ENCODE measurements at places on chromosomes 7 and 10. TPM values are rescaled to one million over a fixed set of nuclear protein-coding genes. Genes with fewer than 3 reads are reported as not detected.

GRCh38 chr10:71457908-71458307 is 61.2 kb downstream of the CDH23 start:
- no peaks in the 10 kb centered on the region for H3K4me1 ChIP-seq
- H3K4me3 ChIP-seq, result no peak overlapping the region
- H3K36me3 ChIP-seq, result no peaks in the 10 kb centered on the region
- H3K27me3 ChIP-seq, result no peaks in the 10 kb centered on the region

DNA sequence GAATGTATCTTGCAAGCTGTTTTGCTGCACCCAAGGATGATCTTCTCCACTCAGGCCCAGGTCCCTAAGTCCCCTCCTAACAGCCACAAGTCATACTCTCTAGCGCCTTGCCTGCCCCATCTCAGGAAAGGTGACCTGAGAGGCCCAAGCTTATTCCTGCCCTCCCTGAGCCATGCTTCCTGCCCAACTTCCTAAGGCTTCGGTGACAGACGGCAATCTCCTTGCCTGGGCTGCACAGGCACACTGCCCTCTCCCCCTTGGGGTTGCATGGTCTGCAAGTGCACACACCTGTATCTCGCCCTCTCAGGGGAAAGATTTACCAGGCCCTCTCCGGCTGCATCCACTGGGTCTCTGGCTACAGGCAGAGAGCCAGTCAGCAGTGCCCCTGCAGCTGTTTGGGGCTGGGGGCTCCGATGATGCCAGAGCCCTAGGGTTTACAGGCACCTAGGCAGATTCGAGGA is 771 bp upstream of the ADIRF start:
- H3K27me3 ChIP-seq, result no peaks in the 10 kb centered on the region
- no peak overlapping the region for H3K27ac ChIP-seq
- no peak for DNase-seq

Gene MMRN2
- not detected for total RNA-seq

Gene NPSR1
- not detected for total RNA-seq

GRCh38 chr7:108614896-108615295 is 45.2 kb downstream of the DNAJB9 start:
- DNase-seq, result no peak
- H3K4me3 ChIP-seq, result no peak overlapping the region
- no peak overlapping the region for H3K27ac ChIP-seq
- no peaks in the 10 kb centered on the region for H3K36me3 ChIP-seq

- no peak overlapping the region for H3K4me3 ChIP-seq
- no peaks in the 10 kb centered on the region for H3K27me3 ChIP-seq
- no peaks in the 10 kb centered on the region for H3K4me1 ChIP-seq
- no peak for DNase-seq
- no peak overlapping the region for H3K27ac ChIP-seq
These were observed 235.1 kb downstream of the SORCS1 start for GRCh38 chr10:106929291-106929895.

- H3K36me3 ChIP-seq, result peaks cover 11% of the 10 kb centered on the region
- peaks cover 100% of the 10 kb centered on the region for H3K4me1 ChIP-seq
- no peak overlapping the region for H3K4me3 ChIP-seq
- H3K27ac ChIP-seq, result peak overlapping the region; percentile 58
- no peak for DNase-seq
- H3K27me3 ChIP-seq, result no peaks in the 10 kb centered on the region
These were observed 26.2 kb downstream of the VSIR start for GRCh38 chr10:71747039-71747531.

DNA sequence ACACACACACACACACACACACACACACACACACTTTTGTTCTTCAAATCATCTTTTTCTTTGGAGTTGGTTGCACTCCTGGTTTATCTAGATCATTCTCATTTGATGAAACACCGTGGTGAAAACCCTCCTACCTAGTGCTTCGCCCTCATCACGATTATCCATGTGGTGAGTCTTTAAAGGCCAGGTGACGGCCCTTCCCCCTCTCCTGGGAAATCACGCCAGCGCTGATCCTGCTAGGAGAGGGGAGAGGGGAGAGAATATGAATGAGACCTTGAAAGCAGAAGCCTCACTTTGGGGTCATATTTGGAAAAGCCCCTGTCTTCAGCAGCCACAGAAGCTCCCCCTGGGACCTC is 103.9 kb upstream of the LRRC4 start:
- H3K27me3 ChIP-seq, result peaks cover 28% of the 10 kb centered on the region
- no peaks in the 10 kb centered on the region for H3K36me3 ChIP-seq
- H3K4me3 ChIP-seq, result no peak overlapping the region
- no peak overlapping the region for H3K27ac ChIP-seq
- peaks cover 16% of the 10 kb centered on the region for H3K4me1 ChIP-seq
